T-helper 1 cell treated with Interleukin-12 subunit alpha and Interleukin-12 subunit beta and Interleukin-4 antibody, amounts not matched to agents 30 ng/mL and 1 ng/mL, for 36 hours (primary cell): ENCODE measurements at places on chromosomes 4 and X. TPM values are rescaled to one million over a fixed set of nuclear protein-coding genes. Genes with fewer than 3 reads are reported as not detected.

UGT2A3 gene
- total RNA-seq = not detected in 2 replicates

HSFX3 gene
- not detected in 2 replicates for total RNA-seq

GUCY1B1 gene
- total RNA-seq = 0.07 and 0.15 TPM in 2 replicates

H2BW2 gene
- total RNA-seq = not detected in 2 replicates

ENAM gene
- not detected in 2 replicates for total RNA-seq

GPRIN3 gene
- 69.5 and 70.3 TPM in 2 replicates for total RNA-seq

NPNT gene
- not detected in 2 replicates for total RNA-seq

GPR78 gene
- not detected in 2 replicates for total RNA-seq

LRCH2 gene
- total RNA-seq = not detected in 2 replicates

HERC5 gene
- total RNA-seq = 57.7 and 59.0 TPM in 2 replicates

SLITRK4 gene
- not detected in 2 replicates for total RNA-seq

EGF gene
- total RNA-seq = not detected in 2 replicates

SSX1 gene
- not detected in 2 replicates for total RNA-seq

GYG2 gene
- total RNA-seq = not detected in 2 replicates

TREX2 gene
- total RNA-seq = 2.3 and 2.4 TPM in 2 replicates

SULT1B1 gene
- total RNA-seq = 8.1 and 9.8 TPM in 2 replicates

BANK1 gene
- 0.44 and 0.66 TPM in 2 replicates for total RNA-seq

MAGEA11 gene
- total RNA-seq = not detected in 2 replicates

GPRASP3 gene
- 0.93 and 2.1 TPM in 2 replicates for total RNA-seq

ARHGAP10 gene
- 11.5 and 12.8 TPM in 2 replicates for total RNA-seq

RAB41 gene
- not detected in 2 replicates for total RNA-seq

ENPEP gene
- 1.1 and 1.7 TPM in 2 replicates for total RNA-seq

PAGE5 gene
- not detected in 2 replicates for total RNA-seq

PNMA6A gene
- 0.39 and 0.74 TPM in 2 replicates for total RNA-seq

TLL1 gene
- 0.05 TPM in 1 of 2 replicates, not detected in the other for total RNA-seq

FRMPD3 gene
- total RNA-seq = 0.02 TPM in 1 of 2 replicates, not detected in the other

DMRTC1 gene
- total RNA-seq = not detected in 2 replicates

GYPB gene
- not detected in 2 replicates for total RNA-seq

ADH1C gene
- total RNA-seq = not detected in 2 replicates

DOK7 gene
- total RNA-seq = not detected in 2 replicates

CXorf49 gene
- total RNA-seq = not detected in 2 replicates

RRH gene
- 0.15 TPM in 1 of 2 replicates, not detected in the other for total RNA-seq

RPS6KA6 gene
- total RNA-seq = not detected in 2 replicates
